ENCODE measurements at places on chromosomes 7 and 10.
A peak's percentile ranks its signal among the peaks of the same experiment; 100 is the strongest.

DNA sequence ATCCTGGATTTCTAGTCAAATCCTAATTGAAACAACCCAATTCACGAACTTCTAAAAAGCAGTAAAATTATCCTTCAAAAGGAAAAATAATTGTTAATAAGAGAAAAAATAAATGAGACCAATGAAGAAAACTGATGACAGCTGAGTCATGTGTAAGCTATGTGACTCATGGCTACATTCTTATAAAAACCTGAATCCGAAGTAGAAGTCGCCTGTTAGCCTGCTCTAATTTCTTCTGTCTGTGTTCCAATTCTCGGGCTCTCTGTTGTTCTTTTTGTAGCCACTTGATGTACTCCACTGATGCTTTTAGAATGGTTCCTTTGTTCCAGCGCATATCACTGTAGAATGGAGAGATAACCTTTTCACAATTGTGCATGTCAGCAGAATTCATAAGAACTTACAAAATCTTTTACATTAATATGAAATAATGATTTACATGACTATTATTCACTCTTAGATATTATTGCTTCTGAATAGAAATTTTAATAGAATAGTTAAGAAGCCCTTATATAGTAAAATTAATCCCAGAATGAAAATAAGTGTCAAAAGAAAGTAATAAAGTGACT lies 88.8 kb downstream of the TFEC start:
- H3K27me3 ChIP-seq: no peaks in the 10 kb centered on the region
- DNase-seq: no peak
- no peak overlapping the region for H3K4me3 ChIP-seq

DNA sequence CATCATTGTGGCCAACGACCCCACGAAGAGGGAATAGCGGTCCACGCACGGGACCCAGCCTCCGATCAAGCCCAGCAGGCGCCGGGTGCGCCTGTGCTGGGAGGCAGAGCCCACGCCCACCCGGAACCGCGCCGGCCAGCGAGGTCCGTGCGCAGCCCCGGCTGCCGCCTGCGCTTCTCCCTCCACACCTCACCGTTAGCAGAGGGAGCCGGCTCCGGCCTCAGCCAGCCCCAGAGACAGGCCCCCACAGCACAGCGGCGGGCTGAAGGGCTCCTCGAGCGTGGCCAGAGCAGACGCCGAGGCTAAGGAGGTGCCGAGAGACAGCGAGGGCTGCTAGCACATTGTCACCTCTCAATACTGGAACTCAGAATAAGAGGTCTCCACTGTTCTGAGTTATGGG lies 3.6 kb downstream of the ITPRID1 start:
- no peaks in the 10 kb centered on the region for H3K4me1 ChIP-seq
- no peak for DNase-seq
- H3K27ac ChIP-seq: no peak overlapping the region
- no peak overlapping the region for H3K4me3 ChIP-seq
- no peaks in the 10 kb centered on the region for H3K27me3 ChIP-seq

DNA sequence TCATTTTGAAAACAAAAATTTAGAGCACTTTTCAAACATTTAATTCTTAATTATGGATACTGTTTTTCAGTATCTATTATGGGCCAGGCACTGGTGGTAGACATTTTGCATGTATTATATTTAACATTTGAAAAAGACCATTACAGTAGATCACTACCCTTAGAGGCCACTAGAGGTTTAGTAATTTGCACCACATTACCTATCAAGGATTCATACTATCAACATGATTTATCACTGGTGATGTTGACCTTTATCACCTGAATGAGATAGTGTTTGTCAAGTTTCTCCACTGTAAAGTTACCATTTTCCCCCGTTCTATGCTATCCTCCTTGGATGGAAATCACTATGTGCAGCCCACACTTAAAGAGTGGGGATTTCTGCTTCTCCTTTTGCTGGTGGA lies 4.4 kb upstream of the SNX13 start:
- H3K27me3 ChIP-seq: no peaks in the 10 kb centered on the region
- peaks cover 4% of the 10 kb centered on the region for H3K4me1 ChIP-seq
- H3K36me3 ChIP-seq: no peaks in the 10 kb centered on the region
- DNase-seq: no peak
- H3K4me3 ChIP-seq: no peak overlapping the region
- no peak overlapping the region for H3K27ac ChIP-seq

DNA sequence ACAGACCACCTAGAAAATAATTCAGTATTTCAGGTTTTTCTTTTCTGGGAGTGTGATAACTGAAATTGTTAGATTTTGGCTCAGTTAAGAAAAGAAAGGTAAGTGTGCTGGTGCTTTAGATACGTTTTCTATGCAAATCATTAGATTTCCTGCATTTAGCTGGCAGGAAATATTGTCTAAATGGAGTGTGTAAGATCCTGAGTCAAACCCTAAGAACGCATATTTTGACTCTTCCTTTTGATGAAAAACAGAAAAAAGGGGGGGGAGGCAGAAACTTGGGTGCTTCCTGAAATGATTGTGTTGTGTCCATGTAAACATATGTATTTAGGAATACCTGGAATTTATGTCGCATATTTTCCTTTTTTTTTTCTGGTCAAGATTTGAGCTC lies 1.2 kb downstream of the GRK5 start:
- peak overlapping the region; percentile 75 for H3K4me3 ChIP-seq
- H3K4me1 ChIP-seq: peaks cover 16% of the 10 kb centered on the region
- no peak for DNase-seq

DNA sequence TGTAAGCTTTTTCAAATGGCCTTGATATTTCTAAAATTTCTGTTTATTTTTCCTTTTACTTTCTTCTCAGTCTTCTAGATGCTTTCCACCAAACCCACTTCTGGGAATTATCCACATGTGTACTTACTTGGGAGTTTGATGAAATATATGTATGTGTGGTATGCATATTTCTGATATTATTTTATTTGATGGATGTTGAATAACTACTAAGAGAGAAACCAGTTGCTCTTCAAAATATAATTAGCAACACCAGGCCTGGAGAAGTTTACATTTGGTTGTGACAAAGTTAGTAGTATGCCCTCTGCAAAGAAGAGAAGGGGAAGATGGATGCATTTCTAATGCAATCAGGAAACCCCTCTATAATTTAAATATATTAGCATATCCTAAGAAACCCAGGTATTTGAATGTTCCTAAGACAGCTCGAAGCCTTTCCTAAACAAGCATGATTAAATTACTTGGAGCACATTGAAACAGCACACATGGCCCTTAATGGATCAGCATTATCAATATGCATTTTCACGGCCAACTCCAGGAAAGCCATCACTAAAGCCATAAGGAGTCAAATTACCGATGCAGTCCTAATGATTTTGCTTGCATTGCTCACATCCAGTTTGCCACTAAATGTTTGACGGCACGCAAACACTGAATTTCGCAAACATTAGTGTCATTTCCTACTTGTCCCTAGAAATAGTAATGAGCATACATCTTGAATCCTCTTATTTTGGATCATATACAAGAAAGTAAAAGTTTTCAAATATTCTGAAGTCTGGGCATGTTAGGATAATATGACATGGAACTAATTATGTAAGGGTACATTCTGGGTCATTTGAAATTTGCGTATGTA lies 393.8 kb downstream of the EXOC4 start:
- DNase-seq: no peak
- no peak overlapping the region for H3K27ac ChIP-seq
- H3K27me3 ChIP-seq: no peaks in the 10 kb centered on the region
- H3K4me3 ChIP-seq: no peak overlapping the region

GRCh38 chr10:2772135-2772534 lies 295.2 kb upstream of the PFKP start:
- no peak overlapping the region for H3K27ac ChIP-seq
- no peaks in the 10 kb centered on the region for H3K27me3 ChIP-seq
- no peak overlapping the region for H3K4me3 ChIP-seq
- no peaks in the 10 kb centered on the region for H3K36me3 ChIP-seq
- no peaks in the 10 kb centered on the region for H3K4me1 ChIP-seq
- no peak for DNase-seq

GRCh38 chr7:155374276-155375252 lies 76.9 kb downstream of the INSIG1 start:
- peaks cover 20% of the 10 kb centered on the region for H3K4me1 ChIP-seq
- H3K27ac ChIP-seq: no peak overlapping the region
- no peak for DNase-seq
- H3K4me3 ChIP-seq: peak overlapping the region; percentile 28

Data from Caco-2 (cell line).